SJSA1 (cell line): ENCODE measurements at places on chromosomes 11 and 22. TPM values are rescaled to one million over a fixed set of nuclear protein-coding genes. Genes with fewer than 3 reads are reported as not detected.

- no peak for DNase-seq
Measured at GRCh38 chr11:69914286-69915150, 95.3 kb upstream of the FGF3 start.

DNA sequence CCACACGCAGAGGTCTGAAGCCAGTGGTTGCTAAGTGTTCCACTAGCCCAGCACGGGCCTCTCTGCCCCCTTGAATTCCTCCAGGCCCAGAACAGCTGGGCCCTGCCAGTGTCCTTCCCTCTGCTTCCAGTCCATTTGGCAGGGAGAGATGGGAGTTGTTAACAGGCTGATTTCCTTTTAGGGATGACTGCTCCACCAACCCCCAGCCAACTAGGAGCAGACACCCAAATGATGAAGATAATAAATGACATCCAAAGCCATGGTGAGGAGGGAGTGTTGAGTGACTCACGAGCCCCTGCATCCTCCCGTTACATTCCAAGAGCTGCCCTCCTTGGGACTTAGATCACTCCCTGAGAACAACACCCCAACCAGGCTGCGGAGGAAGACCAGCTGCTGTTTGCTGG lies 20.6 kb downstream of the PARVA start:
- peak; percentile 73 for DNase-seq

DNA sequence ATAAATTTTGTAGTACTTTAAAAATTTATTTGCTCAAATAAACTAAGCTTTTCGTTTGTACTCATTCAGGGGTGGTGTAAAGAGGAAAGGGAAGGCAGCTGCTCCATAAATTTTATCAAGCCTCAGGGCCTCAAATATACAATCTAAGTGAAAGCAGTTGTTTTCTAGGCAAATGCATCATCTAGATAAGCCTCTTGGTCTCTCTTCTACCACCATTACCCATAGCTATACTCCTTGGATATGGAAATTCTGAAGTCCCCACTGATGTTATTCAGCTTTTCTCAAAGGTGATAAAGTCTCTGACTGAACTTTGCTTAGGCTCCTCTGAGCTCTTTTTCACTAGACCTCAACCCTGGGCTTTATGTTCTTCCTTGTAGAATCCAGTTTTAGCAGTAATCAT lies 1313.1 kb downstream of the JRKL start:
- DNase-seq, result no peak

DNA sequence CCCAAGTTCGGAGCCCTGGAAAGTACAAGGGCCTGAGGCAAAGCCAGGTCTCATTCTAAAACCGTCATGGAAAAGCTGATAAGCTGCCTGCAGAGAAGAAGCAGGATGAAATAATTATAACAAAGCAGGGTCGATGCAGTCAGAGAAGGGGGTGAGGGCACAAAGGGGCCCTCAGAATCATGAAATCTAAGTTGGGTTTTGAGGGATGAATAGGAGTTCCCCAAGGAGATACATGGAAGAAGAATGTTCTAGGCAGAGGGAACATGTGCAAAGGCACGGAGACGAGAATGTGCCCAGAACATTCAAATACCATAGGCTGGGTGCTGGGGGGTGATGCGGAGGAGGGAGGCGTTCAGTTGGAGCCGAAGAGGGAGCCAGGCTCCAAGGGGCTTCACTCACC lies 25.0 kb downstream of the IGLL1 start:
- DNase-seq, result no peak

GRCh38 chr11:9716275-9717039 lies 52.6 kb downstream of the SWAP70 start:
- no peak for DNase-seq

- no peak for DNase-seq
Measured at GRCh38 chr22:41488076-41488475, 19.2 kb downstream of the ACO2 start.

GRCh38 chr22:37811867-37812266 lies 4.1 kb downstream of the GCAT start:
- no peak for DNase-seq

GRCh38 chr11:1862588-1863351 lies 9.9 kb downstream of the LSP1 start:
- DNase-seq, result no peak

GRCh38 chr11:108858622-108859021 lies 193.8 kb downstream of the DDX10 start:
- DNase-seq, result no peak

- peak; percentile 15 for DNase-seq
Measured at GRCh38 chr11:123525511-123525918, 95.4 kb downstream of the GRAMD1B start.

DNA sequence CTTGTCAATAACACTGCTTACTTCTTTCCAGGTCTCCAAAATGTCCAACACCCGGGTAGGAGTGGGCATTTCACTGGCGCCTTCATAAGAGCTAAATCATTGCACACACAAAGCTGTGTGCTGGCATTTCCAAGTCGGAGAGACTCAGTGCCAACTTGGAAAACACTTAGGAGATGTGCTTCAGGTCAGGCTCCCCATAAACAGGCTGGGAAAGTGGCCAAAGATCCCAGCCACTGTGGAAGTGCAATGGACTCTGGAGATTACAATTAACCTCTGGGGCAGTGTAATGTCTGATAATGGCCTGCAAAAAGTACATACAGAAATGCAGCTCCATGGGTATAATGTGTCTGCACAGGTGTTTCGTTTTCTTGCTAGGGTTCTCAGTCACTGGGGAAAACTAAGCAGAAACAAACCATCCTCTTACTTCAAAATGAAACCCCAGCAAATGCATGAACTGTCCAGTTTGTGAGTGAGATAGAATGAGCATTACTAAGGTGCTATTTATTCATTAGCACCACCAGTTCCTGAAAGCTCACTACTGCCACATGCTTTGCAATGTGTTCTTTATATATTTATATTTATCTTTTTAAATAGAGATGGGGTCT lies 79.0 kb downstream of the ABTB2 start:
- DNase-seq, result no peak

GRCh38 chr11:133793271-133794035 lies 51.9 kb downstream of the SPATA19 start:
- DNase-seq, result no peak

DNA sequence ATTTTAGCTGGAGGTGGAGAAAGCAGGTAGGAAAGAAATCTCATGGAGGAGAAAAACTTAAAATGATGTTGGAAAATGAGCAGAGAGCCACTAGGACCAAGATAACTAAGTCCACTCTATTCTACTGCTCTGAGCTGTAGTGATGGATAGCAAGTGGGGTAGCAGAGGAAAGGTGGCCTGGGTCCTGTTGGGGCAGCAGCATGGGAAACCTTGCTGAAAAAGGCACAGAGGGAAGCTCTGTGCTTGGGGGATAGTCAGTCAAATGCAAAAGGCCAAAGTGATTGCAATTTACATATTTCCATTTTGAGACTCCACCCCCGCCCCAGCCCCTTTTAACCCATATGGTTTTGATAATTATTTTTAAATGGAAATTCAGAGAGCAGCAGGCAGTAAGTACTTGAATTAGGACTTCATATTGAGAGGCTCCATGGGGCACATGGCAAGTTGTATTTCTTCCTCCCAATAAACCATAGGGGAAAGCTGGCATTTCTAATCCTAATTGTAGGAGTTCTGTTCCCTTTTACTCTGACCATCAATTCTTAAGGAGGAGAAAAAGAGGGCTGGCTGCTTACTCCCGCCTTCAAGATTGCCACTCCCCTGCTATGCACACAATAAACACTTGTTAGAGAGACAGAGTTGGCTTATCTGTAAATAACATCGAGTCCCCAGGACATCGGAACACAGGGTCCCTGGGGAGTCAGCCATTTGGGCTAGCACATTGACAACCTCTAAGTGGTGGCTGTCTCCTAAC lies 1341.5 kb upstream of the TENM4 start:
- DNase-seq, result no peak

Gene NUDT22
- 81.5 and 152 TPM in 2 replicates for total RNA-seq

Gene PIWIL4
- 0.05 TPM in 1 of 2 replicates, not detected in the other for total RNA-seq

Gene SUSD2
- total RNA-seq, result 0.05 TPM in 1 of 2 replicates, not detected in the other

Gene GGT5
- total RNA-seq, result 0.66 TPM in 1 of 2 replicates, not detected in the other

Gene MUC6
- not detected in 2 replicates for total RNA-seq

Gene C11orf24
- total RNA-seq, result 74.3 and 81.7 TPM in 2 replicates
